ENCODE measurements at places on chromosomes 3 and 15.
A peak's percentile ranks its signal among the peaks of the same experiment; 100 is the strongest.

DNA sequence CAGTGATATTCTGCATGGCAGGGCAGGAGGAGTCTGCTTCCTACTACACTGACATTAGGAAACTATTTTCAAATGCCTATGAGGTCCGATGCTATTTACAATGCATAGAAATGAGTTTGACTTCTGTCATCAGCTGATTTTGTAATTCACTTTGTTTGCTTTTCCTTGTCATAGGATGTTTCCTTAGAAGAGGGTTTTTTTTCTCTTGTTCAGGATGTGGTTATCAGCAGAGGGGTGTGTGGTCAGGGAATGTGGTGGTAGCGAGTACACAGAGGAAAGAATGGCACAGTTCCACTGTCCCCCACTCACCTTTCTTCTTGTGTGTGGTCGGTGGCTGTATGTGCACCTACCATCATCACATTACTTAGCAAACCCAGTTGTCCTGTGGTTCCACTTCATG is 231.5 kb downstream of the LRTM1 start:
- no peak for DNase-seq

DNA sequence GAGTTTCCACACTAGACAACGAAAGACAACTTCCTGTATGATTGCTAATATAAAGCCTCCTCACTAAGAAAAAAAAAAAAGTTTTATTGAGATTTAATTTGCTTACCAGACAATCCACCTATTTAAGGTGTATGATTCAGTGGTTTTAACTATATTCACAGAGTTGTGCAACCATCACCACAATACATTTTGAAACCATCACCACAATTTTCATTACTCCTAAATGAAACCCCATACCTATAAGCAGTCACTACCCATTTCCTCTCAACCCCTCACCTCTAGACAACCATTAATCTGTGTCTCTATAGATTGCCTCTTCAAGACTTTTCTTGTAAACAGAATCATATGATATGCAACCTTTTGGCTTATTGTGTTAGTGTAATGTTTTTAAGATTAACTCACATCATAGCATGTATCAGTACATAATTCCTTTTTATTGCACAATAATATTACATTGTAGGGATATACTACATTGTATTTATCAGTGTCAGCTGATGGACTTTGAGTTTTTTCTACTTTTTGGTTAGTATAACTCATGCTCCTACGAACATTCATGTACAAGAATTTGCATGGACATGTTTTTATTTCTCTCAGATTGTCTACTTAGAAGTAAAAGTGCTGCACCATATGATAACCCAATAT is 339.7 kb downstream of the NLGN1 start:
- no peak for DNase-seq

- no peak for DNase-seq
Observed at GRCh38 chr3:140013220-140013619, 78.2 kb downstream of the CLSTN2 start.

DNA sequence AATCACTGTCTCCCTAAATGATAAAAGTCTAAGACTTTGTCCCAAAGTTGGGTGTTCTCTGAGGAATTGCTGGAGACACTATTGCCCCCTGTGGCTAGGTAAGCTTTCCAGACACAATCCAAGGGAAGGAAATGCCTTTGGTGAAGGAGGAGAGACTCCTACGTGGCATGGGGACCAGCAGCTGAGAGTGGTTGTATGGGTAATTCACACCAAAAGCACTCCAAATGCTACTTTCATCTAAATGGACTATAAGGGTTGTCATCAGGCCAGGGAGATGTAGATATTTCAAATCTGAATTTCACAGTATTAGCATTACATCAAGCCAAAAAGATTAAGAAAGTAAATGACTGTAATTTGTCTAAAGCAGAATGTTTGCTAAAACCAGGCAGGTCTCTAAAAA is 400.8 kb upstream of the THBS1 start:
- no peak for DNase-seq

GRCh38 chr3:71647751-71648150 is 64.2 kb upstream of the FOXP1 start:
- DNase-seq, result no peak

- no peak for DNase-seq
Observed at GRCh38 chr3:25655659-25656058, 9.0 kb downstream of the TOP2B start.

DNA sequence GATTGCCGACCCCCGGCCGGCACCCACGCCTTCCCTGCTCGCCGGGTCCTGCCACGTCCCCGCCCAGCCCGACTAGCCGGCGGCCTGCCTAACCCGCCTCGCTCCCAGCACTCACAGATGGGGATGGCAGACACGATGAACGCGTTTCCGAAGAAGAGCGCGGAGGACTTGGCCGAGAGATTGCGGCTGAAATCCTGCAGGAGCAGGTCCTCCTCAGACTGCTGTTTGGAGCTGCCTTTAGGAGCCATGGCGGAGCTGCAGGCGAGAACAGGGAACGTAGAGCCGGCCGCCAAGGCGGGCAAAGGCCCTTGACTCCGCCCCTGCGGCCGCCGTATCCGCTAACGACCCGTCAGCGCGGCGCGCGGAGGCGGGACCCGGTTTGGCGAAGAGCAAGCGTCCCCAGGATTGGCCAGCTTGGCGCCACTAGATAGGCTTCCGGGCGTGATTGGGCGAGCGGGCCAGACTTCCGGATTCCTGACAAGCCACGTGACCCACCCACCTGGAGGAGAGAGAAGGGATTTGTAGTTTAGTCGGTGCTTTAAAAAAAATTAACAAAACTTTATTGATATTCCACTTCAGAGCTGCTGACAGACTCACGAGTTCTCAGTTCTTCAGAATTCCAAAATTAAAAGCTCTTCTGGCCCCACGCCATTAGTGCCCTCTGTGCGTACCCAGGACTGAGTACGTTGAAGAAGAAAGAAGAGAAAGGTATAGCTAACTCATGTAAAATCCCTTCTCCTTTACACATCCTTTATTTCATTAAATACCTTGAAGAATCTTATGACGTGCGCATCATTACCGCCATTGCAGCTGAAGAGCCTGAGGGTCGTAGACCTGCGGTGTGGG is at the start of gene SSR3:
Gene SSR3, minus strand, starts transcription at position 276 of the 846 bp plus-strand sequence. Its CDS starts 28 bp downstream, at position 248.
- DNase-seq, result peak; percentile 97

DNA sequence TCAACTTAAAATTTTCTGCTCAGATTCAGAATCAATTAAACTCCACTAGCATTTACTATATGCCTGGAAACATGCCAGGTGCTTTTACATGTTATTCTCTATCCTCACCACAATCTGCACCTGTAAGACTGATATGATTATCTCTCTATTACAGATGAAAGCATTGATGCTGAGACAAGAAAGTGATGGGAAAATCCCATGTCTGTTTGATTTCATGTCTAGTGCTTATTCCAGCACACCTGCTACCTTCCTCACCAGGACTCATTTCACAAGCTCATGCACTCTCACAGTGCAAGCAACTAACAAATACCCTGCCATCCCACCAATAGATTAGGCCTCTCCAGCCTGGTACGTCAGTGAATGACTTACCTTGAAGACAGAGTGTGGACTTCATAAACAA is 25.0 kb upstream of the BCL6 start:
- DNase-seq, result peak; percentile 67

DNA sequence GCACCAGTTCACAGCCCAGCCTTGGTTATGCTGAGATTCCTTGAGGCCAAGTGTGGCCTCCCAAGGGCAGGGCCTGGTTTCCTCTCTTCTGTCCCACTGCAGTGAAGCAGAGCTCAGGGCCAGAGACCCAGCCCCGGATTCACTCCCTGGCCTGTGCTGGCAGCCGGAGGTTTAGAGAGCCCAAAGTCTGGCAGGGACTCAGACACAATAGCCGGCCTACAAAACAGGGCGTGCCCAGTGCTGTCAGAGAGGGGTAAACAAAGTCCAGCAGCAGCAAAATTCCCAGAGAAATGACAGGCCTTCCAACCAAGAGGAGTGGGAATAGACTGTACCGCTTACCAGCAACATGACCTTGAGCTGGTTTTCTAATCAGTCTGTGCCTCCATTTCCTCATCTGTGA is 14.0 kb downstream of the VIPR1 start:
- no peak for DNase-seq

GRCh38 chr15:77915261-77915960 is 162.1 kb downstream of the TBC1D2B start:
- no peak for DNase-seq

- DNase-seq, result no peak
Observed at GRCh38 chr15:40633178-40633577, 39.1 kb downstream of the KNL1 start.

- DNase-seq, result no peak
Observed at GRCh38 chr3:80889535-80889934, 871.9 kb downstream of the GBE1 start.

GRCh38 chr15:79430901-79431635 is 1.1 kb upstream of the MINAR1 start:
- no peak for DNase-seq

GRCh38 chr3:141392416-141392815 is 24.1 kb downstream of the ZBTB38 start:
- no peak for DNase-seq

DNA sequence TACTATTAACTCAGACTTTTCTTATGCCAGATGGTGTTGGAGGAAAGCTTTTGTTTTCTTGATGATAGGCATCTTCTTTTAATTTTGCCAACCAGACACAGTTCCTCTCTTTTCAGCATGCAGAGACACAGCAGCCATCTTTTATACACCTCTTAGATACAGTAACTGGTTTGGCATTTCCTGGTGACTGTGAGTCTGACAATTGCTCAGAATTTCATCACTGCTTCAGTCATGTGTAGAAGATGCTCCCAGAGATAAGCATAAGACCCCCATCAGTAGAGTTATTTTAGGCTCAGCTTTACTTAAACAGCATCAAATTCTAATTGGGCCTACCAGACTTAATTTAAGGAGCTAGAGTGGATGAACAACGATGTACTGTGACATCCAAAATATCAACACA is 779.0 kb downstream of the SQOR start:
- DNase-seq, result no peak

GRCh38 chr3:40432793-40433192 is 24.3 kb upstream of the RPL14 start:
- no peak for DNase-seq

GRCh38 chr3:42129014-42129953 is 38.1 kb downstream of the TRAK1 start:
- DNase-seq, result no peak

- DNase-seq, result no peak
Observed at GRCh38 chr3:128563439-128563838, 70.4 kb upstream of the GATA2 start.

- DNase-seq, result no peak
Observed at GRCh38 chr15:36449662-36450145, 129.7 kb upstream of the CDIN1 start.

DNA sequence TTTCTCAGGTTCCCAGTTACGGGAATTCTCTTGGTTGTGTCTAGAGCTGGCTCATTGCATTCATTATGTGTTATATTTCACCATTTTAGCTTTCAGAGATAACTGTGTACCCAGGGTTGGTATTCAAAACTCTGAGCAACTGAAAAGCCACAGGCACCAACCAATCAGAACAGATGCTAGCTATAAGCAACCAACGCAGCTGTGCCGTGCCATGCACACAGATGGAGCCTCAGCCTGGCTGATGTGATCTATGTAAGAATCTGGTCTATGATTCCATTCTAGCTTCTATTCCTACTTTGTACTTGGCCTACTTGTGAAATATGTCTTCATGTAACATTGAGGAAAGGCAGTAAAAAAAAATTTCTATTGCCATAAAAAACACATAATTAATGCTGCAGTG is 95.0 kb upstream of the CCDC80 start:
- DNase-seq, result no peak

DNA sequence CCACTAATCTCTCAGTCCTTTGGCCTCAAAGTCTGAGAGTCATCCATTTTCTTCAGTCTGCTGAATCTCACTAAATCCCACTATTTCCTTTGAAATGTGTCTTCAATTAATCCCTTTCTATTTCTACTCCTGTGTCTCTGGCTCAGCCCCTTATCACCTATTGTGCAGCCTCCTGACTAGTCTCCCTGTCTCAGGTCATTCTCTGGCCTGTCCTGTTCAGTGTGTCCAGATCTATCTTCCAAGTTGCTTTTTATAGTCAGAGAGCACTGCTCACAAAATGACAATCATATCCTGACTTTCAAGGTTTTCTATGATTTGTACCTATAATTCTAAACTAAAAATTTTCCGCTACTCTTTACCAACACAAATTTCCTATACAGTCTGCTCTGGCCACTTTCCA is 7.6 kb downstream of the ROPN1 start:
- DNase-seq, result no peak

DNA sequence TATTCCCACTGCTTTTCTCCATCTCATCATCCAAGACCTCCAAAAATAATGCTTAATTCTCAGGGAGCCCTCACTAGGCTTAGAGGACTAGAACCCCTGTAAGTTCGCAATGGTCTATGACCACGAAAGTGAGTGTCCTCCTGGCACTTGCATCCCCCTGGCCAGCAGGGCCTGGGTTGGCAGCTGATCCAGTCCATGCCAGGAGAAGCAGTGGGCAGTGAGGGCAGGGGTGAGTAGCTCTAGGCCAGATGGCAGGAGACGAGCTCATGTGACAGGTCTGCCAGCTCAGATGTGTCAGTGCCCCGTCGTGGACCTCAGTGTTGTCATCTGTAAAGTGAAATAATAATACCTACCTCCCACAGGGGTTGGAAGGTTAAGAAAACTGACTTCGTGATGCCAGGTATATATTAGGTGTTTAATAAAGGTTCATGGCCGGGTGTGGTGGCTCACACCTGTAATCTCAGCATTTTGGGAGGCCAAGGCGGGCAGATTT is 11.1 kb downstream of the GP5 start:
- DNase-seq, result no peak

- no peak for DNase-seq
Observed at GRCh38 chr15:46386356-46386755, 751.5 kb downstream of the SQOR start.

- DNase-seq, result no peak
Observed at GRCh38 chr3:195286115-195286872, 15.3 kb upstream of the XXYLT1 start.

GRCh38 chr15:57500256-57500655 is 91.4 kb upstream of the MYZAP start:
- no peak for DNase-seq

DNA sequence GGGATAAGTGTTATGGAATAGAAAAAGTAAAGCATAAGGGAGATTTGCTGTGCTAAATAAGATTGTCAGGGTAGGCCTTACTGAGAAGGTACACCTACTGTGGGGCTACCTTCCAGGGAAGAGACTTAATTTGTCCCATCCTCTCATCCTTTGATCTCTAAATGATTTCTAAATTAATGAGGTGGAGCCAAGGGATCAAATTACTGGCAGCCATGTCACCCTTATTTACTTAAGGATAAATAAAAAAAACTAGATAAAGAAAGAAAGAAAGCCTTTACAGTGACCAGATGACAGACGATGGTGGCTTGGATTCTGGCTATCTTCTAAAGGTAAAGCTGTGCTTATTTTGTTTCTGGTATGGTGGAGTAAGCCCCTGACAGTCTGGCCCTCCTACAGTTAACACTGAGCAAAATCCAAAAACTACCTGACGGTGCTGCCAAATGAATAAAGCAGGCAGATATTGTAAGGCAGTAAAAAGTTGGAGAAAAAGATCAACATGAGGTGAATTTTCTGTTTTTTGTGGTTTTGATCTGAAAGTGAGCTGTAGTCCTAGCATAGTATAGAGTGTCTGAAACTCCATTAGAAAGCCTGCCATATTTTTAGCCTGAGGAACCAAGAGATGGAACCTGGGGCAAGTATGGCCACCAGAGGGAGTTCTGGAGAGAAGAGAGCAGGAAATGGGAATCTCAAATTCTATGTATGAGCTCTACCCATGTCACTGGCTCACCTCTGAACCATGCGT is 285.1 kb upstream of the MANF start:
- DNase-seq, result no peak
